ENCODE measurements at places on chromosomes 12 and 14. TPM values are rescaled to one million over a fixed set of nuclear protein-coding genes. Genes with fewer than 3 reads are reported as not detected.

DNA sequence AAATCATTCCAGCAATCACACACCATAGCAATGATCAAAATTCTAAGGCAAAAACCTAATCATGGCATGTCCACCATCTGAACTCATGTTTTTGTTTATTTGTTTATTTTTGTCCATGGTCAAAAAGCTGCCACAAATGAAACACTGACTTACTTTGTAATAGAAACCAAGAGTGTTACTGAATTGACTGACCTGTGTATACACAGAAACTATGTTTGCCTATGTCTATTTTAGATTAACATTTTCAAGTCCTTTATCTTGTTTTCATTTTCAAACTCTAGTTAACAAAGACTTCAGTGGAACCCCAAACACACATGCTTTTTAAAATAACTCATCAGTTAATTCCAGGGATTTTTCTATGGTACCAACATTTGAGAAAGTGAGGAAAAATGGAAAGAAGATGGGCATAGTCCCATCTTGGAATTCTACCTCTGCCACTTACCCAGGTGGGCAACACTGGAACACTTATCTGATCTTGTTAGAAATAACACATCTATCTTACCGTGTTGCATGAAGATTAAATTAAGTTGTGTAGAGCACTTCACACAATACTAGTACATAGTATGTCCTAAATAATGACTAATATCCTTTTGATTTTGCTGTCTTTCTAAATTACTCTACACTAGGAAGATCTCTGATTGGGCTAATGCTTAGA, 6.4 kb downstream of the LUM start:
- no peaks in the 10 kb centered on the region for H3K27me3 ChIP-seq
- DNase-seq, result no peak
- no peak overlapping the region for H3K4me3 ChIP-seq
- no peaks in the 10 kb centered on the region for H3K36me3 ChIP-seq
- no peak overlapping the region for H3K27ac ChIP-seq

DNA sequence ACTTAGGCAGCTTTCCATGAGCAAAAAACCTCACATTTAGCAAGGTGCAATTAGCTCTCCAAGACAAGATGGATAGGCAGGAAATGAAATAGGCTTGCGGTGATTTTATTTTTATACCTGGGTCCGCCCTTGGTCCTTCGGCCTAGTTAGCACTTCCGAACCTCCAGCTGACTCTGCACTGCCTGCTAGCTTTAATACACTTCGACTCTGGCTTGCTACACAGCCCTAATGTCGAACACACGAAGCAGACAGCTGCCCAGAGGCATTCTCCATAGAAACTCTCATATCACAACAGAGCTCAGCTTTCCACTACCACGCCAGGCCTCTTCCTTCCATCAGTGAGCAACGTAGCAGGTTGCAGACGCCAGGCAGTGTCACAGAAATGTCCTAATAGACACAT, 688.0 kb downstream of the VRK1 start:
- no peaks in the 10 kb centered on the region for H3K27me3 ChIP-seq
- H3K36me3 ChIP-seq, result no peaks in the 10 kb centered on the region
- no peak overlapping the region for H3K4me3 ChIP-seq
- DNase-seq, result no peak

CCDC196 gene
- total RNA-seq, result not detected

DNA sequence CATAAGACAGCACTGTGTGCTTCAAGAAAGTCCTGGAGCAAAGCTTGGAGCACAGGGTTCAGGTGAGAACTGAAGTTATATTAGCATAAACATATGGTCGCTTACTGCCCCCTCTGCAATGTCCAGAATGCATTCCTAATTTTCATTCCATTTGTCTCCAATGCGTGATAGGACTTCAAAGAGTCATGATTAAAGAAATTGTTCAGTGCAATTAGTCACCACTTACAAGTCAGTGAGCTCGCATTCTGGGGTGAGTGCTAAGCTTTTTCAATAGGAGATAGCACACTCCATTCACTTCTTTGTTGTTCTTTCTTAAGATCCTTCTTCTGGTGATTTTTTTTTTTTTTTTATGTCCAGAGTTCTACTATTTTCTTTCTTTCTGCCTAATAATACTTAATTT, 398.4 kb downstream of the SYT1 start:
- H3K36me3 ChIP-seq, result no peaks in the 10 kb centered on the region
- DNase-seq, result no peak
- no peaks in the 10 kb centered on the region for H3K4me1 ChIP-seq
- H3K27ac ChIP-seq, result no peak overlapping the region

GRCh38 chr14:36096090-36096489, 80.4 kb downstream of the PTCSC3 start:
- no peaks in the 10 kb centered on the region for H3K36me3 ChIP-seq
- no peak overlapping the region for H3K27ac ChIP-seq
- no peaks in the 10 kb centered on the region for H3K27me3 ChIP-seq
- peaks cover 8% of the 10 kb centered on the region for H3K4me1 ChIP-seq

- no peak overlapping the region for H3K27ac ChIP-seq
- peaks cover 5% of the 10 kb centered on the region for H3K4me1 ChIP-seq
- no peaks in the 10 kb centered on the region for H3K27me3 ChIP-seq
- no peak for DNase-seq
- H3K36me3 ChIP-seq, result no peaks in the 10 kb centered on the region
Observed at GRCh38 chr12:13537623-13538022, 341.1 kb downstream of the EMP1 start.

ADGRD1 gene
- not detected for total RNA-seq

DNA sequence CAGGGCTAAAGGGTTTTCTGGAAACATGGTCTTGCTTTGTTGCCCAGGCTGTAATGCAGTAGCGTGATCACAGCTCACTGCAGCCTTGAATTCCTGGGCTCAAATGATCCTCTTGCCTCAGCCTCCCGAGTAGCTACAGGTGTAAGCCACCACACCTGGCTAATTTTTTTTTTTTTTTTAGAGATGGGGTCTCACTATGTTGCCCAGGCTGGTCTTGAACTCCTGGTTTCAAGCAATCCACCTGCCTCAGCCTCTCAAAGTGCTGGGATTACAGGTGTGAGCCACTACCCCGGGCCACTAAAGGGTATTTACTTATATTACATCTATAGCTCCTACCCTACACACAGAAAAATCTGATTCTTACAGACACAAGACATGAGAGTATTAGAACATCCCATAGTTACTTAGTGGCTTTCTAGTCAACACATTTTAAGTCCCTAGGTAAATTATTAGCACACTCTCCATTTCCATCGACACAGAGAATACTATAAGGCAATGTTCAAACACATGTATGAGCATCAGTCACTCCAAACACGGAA, 6.2 kb upstream of the DCAF11 start:
- H3K27me3 ChIP-seq, result no peaks in the 10 kb centered on the region
- peak overlapping the region; percentile 46 for H3K27ac ChIP-seq
- H3K36me3 ChIP-seq, result peaks cover 8% of the 10 kb centered on the region
- DNase-seq, result no peak

DNA sequence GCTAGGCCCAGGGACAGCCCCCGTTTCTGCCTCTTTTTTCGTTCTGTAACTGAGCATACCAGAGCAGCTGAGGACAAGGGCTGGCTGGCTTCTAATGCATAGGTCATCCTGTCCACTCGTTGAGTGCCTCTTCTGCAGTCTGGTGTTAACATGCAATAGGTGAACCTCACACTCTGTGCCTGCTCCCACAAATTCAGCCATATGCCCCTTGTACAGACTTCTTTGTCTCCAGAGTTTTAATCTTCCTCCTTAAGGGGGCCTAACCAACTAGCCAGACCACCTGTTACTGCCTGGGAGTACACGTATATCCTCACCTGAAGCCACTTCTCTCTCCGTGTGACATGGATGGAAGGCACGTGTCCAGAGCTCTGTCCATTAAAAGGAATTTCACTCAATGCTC, 111.1 kb downstream of the SLC15A4 start:
- no peak overlapping the region for H3K4me3 ChIP-seq
- no peaks in the 10 kb centered on the region for H3K36me3 ChIP-seq
- no peaks in the 10 kb centered on the region for H3K27me3 ChIP-seq
- no peaks in the 10 kb centered on the region for H3K4me1 ChIP-seq
- DNase-seq, result no peak

GRCh38 chr12:54411391-54412241, 7.5 kb downstream of the ITGA5 start:
- H3K36me3 ChIP-seq, result no peaks in the 10 kb centered on the region
- no peaks in the 10 kb centered on the region for H3K27me3 ChIP-seq
- H3K27ac ChIP-seq, result no peak overlapping the region
- no peaks in the 10 kb centered on the region for H3K4me1 ChIP-seq
- H3K4me3 ChIP-seq, result no peak overlapping the region

CIROP gene
- total RNA-seq, result not detected

DNA sequence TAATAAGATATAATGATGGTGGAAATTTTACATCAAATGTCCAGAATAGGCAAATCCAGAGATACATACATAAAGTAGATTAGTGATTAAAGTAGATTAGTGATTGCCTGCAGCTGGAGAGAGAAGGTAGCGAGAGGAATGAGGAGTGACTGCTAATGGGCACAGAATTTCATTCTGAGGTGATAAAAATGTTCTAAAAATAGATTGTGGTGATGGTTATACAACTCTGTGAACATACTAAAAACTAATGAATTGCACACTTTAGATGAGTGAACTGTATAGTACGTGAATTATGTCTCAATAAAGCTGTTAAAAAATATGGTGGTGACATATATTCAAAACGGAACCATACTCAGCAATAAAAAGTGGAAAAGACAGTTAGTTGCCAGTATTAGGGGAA, 41.7 kb downstream of the PPP2R5E start:
- H3K4me1 ChIP-seq, result peaks cover 24% of the 10 kb centered on the region
- 0 out of 2 replicates have a peak, but pooled peaks cover 8% of the 10 kb centered on the region for H3K36me3 ChIP-seq
- H3K4me3 ChIP-seq, result no peak overlapping the region
- H3K27me3 ChIP-seq, result no peaks in the 10 kb centered on the region
- no peak for DNase-seq

- H3K27ac ChIP-seq, result no peak overlapping the region
- no peak overlapping the region for H3K4me3 ChIP-seq
- no peaks in the 10 kb centered on the region for H3K4me1 ChIP-seq
- DNase-seq, result peak; percentile 62
Observed at GRCh38 chr12:106903241-106903945, 52.3 kb upstream of the TMEM263 start.

KRT74 gene
- total RNA-seq, result not detected

GRCh38 chr12:105954951-105955931, 183.5 kb downstream of the NUAK1 start:
- no peaks in the 10 kb centered on the region for H3K4me1 ChIP-seq
- no peak for DNase-seq
- H3K27ac ChIP-seq, result no peak overlapping the region
- no peaks in the 10 kb centered on the region for H3K36me3 ChIP-seq

GDF11 gene
- total RNA-seq, result 7.8 TPM

- no peaks in the 10 kb centered on the region for H3K36me3 ChIP-seq
- no peak for DNase-seq
- no peak overlapping the region for H3K4me3 ChIP-seq
- H3K27me3 ChIP-seq, result no peaks in the 10 kb centered on the region
- no peaks in the 10 kb centered on the region for H3K4me1 ChIP-seq
Observed at GRCh38 chr12:93288626-93289025, 89.1 kb upstream of the NUDT4 start.

TSPAN8 gene
- not detected for total RNA-seq

GRCh38 chr14:101828046-101828445, 66.5 kb downstream of the PPP2R5C start:
- H3K4me3 ChIP-seq, result no peak overlapping the region
- no peaks in the 10 kb centered on the region for H3K27me3 ChIP-seq
- DNase-seq, result no peak
- peaks cover 56% of the 10 kb centered on the region for H3K4me1 ChIP-seq
- H3K36me3 ChIP-seq, result peaks cover 47% of the 10 kb centered on the region

GRCh38 chr12:128859311-128859710, 6.0 kb downstream of the GLT1D1 start:
- DNase-seq, result no peak
- H3K4me3 ChIP-seq, result no peak overlapping the region
- no peaks in the 10 kb centered on the region for H3K4me1 ChIP-seq
- H3K27me3 ChIP-seq, result no peaks in the 10 kb centered on the region

DNA sequence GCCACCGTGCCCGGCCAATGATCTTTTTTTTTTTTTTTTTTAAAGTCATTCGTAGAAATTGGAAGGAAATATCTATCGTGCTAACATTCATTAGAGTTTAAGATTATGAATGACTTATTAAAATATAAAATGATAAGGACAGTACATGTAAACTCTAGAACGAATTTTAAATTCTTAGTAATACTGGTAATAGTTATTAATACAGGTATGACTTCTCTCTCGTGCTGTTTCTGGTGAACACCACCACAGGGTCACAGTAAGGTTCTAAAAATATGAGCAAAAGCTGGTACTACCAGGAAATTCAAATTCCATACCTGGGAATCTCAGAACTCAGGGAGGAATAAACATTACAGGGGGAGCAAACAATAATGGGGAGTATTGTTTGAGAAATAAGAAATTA, 26.2 kb downstream of the WNK1 start:
- no peak for DNase-seq
- no peak overlapping the region for H3K4me3 ChIP-seq
- 0 out of 2 replicates have a peak overlapping the region, but pooled peaks have one; percentile 5 for H3K27ac ChIP-seq
- no peaks in the 10 kb centered on the region for H3K27me3 ChIP-seq
- H3K36me3 ChIP-seq, result 0 out of 2 replicates have a peak, but pooled peaks cover 4% of the 10 kb centered on the region

LHX5 gene
- not detected for total RNA-seq

DNA sequence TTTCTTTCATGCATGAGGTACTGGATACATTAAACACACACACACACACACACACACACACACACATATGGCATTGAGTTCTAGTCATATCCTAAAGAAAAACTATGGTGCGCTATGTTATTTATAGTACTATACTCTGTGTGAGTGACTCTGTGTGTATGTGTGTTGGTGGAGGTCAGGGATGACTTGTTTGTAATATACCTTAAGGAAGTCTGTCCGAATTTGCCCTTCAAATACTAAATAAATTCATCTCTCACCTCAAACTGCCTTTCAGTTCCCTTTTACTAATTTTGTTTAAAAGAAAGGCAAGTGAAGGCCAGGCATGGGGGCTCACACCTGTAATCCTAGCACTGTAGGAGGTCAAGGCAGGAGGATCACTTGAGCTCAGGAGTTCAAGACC, 2.1 kb upstream of the AKAP5 start:
- no peak overlapping the region for H3K27ac ChIP-seq
- peak; percentile 57 for DNase-seq
- H3K27me3 ChIP-seq, result no peaks in the 10 kb centered on the region
- peaks cover 48% of the 10 kb centered on the region for H3K4me1 ChIP-seq
- H3K4me3 ChIP-seq, result no peak overlapping the region
